ENCODE measurements at places on chromosomes 6 and 20. TPM values are rescaled to one million over a fixed set of nuclear protein-coding genes. Genes with fewer than 3 reads are reported as not detected.

The RNF144B gene
- 19.0 TPM for total RNA-seq

DNA sequence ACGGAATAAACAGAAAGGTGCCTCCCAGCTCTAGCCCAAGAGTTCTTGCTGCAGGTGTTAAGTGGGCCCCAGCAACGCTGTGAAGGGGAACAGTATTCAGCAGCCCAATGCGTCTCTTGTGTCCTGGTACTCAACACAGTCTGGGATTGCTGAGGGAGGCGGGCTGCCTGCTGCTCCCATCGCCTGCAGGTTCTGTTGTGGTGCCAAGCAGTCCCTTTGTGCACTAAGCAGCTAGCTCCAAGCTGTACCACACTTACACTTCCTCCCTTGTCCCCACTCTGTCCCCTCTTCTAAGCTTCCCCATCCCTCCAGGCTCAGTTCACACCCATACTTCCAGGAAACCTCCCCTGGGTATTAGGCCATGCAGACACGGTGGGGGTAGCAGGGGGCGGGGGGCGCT is 92.7 kb downstream of the AGPAT4 start:
- DNase-seq, result no peak

DNA sequence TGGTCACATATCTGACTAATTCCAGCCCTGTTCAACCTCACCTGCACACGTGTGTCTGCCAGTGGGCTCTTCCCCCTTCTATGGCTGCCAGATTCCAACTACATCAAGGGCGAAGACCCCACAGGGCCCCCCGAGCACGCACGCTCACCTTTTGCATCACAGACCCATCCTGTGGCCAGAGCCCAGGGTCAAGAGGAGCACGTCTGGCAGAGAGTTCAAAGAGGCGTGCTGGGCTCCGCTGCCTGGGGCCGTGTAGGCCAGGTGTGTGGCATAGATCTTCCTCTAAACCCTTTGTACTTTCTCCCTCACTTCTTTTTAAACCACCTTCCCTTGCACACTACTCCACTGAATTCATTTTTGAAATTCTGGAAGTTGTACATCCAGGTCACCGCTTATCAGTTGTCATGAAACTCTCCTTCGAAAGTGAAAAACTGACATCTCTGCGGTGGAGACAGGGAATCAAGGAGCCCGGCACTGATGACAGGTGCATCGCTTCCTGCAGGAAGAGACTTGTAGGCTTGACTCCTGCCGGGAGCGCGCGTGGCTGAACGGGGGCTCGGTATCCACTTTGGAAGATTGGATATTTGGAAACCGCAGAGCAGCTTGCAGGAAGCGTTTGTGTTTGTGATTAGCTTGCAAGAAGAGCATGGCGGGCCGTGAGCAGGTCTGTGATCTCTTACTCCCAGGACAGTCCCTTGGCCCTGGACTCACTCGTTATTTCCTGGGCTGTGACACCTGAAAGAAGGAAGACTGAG is 397.2 kb downstream of the CDH4 start:
- DNase-seq, result no peak

DNA sequence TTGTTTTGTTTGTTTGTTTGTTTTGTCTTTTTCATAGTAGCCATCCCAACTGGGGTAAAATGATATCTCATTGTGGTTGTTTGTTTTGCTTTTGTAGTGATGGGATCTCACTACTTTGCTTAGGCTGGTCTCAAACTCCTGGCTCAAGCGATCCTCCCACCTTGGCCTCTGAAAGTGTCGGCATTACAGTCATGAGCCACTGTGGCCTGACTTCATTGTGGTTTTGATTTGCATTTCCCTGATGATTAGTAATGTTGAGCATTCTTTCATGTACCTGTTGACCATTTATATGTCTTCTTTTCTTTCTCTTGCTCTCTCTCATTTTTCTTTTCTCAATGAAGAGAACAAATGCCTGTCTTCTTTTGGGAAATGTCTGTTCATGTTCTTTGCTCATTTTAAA is 30.8 kb upstream of the HLA-DOA start:
- DNase-seq, result no peak

The HLA-DMB gene
- 15.8 TPM for total RNA-seq

GRCh38 chr6:12436224-12436623 is 146.1 kb downstream of the EDN1 start:
- no peak for DNase-seq

DNA sequence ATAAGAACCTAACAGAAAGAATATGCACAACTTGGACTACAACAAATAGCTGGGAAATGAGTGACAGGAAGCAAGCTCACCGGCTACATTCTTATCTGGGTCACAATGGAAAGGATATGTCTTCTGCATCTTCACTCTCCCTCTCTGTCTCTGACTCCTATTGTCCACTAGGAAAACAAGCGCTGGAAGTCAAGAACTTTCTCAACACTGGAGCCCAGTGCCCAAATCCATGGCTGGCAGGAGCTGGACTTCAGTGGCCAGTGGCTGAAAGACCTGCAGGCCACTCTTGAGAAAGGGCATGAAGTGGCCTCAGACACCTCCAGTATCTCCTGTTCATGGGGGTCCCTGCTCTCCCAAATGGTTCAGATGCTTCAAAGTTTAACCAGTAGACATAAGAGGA is 62.0 kb downstream of the FAM50B start:
- no peak for DNase-seq

- no peak for DNase-seq
These were observed 283.9 kb downstream of the FOXC1 start for GRCh38 chr6:1893470-1894130.

- no peak for DNase-seq
These were observed 52.3 kb upstream of the CITED2 start for GRCh38 chr6:139426795-139427194.

DNA sequence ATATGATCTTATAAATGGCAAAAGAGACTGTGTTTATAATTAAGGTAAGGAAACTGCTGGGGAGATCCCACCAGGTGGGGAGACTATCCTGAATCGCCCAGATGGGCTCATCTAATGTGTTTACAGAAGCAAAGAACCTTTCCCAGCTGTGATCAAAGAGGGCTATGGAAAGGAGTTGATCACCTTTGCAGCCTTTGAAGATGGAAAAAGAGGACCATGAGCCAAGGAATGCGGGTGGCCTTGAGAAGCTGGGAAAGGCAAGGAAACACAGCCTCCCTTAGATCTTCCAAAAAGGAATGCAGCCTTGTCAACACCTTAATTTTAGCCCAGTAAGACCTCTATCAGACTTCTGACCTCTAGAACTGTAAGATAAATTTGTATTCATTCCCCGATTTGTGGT is 66.5 kb upstream of the ADGRG6 start:
- DNase-seq, result no peak

The ENTPD6 gene
- 127 TPM for total RNA-seq

DNA sequence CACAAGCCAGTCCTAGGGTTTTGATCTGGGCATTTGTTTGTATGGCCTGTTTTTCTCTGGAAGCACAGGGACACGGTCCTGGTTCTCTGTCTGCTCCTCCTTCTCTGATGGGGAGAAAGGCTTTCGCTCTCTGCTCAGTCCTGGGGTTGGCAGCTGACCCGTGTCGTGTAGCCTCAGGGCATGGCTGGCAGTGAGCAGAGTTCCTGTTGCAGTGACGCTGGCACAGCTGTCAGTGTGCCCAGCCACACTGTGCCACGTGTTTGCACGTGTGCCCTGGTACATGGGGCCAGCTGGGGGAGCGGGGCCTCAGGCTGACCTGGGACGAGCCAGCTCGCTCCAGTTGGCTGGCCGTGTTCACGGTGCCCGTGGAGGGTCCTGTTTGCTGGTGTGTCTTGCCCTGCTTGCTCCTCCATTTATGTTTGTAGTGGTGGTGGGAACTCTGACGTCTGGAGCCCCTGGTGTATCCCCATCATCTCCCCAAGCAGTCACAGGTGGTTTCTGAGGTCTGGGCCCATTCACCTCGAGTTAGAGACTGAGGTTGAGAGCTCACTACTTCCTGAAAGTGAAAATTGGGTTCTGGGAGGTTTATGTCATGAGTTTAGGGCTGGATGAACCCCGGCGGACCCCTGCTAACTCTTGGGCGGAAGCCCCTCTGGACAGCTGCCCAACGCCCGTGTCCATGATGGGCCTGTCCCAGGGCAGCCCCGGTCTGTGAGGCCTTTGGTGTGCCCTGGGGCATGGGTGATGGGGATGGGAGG is 10.2 kb upstream of the DNAJC5 start:
- DNase-seq, result peak; percentile 56

DNA sequence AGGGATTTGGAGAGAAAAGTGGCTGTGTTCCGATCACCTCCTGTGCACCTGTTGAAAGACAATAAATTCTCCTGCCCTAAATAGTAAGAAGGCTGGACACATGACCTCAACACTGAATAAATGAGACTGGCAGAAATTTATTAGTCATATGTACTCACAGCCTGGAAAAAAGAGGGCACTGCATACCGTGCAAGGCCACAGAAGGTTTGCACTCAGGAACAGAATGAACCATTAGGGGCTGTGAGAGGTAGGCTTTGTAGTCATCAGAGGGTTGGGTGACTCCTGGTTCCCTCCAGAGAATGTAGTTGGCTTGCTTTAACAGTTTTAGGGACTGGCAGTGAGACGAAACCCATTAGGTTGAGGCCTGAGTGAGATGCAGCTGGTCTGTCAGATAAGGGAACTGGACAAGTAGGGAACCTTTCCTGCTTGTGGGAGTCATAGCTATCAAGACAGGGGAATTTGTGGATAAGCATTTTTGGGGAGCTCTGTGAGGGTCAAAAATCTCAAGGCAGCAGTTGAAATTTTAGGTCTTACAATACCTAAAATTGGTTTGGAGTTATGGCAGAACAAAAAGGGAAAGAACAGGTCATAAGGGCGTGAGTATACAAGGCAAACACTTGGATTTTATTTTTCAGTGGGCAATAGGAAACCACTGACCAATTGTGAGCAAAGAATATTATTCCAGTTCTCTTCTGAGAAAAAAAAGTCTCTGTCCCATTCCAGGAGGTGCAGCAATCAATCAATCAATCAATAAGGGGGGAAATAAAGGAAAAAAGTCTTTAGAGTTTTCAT is 67.9 kb upstream of the BTN3A2 start:
- DNase-seq, result no peak

The GNAS-AS1 gene
- total RNA-seq, result 0.37 TPM

The SMLR1 gene
- not detected for total RNA-seq

- DNase-seq, result no peak
These were observed 72.6 kb upstream of the THBS2 start for GRCh38 chr6:169326067-169326799.

GRCh38 chr6:41768545-41769308 is 11.0 kb downstream of the FRS3 start:
- DNase-seq, result no peak

GRCh38 chr20:2946988-2947961 is 74.0 kb downstream of the PTPRA start:
- DNase-seq, result no peak

DNA sequence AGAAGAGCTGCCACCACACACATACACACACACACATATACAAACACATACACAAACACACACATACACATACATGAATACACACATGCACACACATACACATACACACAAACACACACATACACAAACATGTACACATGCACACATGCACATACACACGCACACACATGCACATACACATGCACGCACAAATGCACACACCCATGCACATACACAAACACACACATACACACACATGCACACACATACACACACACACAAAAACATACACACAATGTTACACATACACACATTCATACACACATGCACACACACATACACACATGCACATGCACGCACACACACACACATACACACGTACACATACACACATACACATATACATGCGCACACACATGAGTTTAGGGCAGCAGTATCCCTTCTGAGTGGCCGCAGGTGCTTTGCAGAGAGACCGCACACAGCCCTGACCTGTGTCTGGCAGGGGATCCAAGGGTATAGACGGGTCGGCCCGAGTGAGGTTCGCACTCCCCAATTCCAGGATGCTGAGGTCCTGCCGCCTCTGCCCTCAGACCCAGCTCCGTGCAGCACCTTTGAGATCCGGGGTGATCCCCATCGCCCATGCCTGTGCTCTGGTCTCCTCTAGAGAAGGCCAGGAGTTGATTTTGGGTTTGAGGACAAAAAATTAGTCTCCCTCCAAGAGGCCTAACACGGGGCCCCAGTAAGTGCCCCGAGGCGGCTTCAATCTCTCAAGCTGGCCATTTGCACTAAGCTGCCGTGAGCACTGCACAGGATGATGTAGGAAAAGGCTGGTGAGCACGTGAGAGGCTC is 56.8 kb downstream of the TMEM242 start:
- DNase-seq, result no peak

GRCh38 chr6:31453259-31453658 is 44.7 kb upstream of the MICB start:
- DNase-seq, result no peak

DNA sequence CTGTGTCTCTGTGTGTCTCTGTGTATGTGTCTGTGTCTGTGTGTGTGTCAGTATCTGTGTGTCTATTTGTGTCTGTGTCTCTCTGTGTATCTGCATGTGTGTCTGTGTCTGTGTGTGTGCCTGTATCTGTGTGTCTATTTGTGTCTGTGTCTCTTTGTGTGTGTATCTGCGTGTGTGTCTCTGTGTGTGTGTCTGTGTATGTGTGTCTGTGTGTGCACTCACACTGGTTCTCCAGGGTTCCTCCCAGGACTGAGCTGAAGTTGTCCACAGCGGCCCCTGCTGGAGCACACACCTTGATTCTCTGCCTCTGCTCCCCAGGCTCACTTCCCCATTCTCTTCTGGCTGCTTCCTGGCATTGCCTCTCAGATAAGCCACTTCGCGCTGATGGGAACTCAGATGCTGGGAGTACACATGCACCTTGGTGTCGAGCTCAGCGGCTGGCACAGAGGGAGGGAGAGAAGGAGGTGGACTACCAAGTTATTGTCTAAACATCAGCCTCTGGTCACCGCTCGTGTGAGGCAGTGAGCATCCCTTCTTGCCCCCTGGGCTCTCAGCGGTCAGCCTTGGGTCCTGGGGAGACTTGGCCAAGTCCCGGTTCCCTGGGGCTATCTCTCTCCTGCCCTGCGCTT is 104.9 kb upstream of the NXT1 start:
- DNase-seq, result peak; percentile 77

The AIF1 gene
- total RNA-seq, result 17.0 TPM

DNA sequence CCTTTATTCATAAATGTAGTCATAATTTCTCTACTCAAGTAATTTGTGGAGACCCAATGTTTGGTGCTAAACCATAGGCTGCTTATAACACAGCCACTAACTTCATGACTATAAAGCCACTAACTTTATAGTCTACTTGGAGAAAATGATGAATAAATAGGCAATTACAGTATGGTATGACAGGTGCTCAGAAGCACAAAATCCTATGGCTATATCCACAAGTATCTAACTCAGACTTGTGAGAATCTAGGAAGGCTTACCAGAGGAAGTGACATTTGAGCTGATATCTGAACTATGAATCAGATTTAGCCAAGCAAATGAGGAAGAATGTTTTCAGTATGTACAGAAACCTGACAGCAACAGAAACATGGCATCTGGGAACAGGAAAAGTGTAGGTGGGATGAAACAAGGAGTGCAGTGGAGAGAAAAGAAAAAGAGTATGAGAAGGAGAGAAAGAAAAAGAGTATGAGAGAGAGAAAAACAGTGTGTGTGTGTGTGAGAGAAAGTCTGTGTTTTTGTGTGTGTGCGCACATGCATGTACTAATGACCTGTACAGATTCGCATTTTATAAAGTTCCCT is 59.9 kb downstream of the REV3L start:
- no peak for DNase-seq

DNA sequence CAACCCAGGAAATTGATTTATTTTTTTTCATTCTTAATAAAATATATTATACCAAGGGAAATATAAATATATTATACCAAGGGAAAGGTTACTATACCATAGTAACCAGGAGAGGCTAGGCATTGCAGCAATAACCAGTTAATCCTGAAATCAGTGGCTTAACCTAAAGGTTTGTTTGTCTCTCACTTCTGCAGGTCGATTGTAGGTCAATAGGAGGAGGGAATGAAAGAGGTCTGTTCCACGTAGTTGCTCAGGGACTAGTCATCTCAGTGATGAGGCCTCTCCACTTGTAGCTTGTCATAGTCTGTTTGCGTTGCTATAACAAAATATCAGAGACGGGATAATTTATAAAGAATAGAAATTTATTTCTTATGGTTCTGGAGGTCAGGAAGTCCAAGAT is 168.0 kb downstream of the GJA1 start:
- no peak for DNase-seq

Measured in left cardiac atrium (tissue), 4 donors.